ENCODE measurements at places on chromosomes 2 and 18.

- peak; percentile 88 for DNase-seq
Measured at GRCh38 chr2:38603402-38604290, 918 bp upstream of the HNRNPLL start.

GRCh38 chr2:177053716-177054115 lies 158.9 kb upstream of the HNRNPA3 start:
- DNase-seq, result no peak

- DNase-seq, result no peak
Measured at GRCh38 chr18:77635451-77635850, 385.8 kb downstream of the GALR1 start.

- DNase-seq, result no peak
Measured at GRCh38 chr2:191863988-191864387, 17.1 kb upstream of the CAVIN2 start.

DNA sequence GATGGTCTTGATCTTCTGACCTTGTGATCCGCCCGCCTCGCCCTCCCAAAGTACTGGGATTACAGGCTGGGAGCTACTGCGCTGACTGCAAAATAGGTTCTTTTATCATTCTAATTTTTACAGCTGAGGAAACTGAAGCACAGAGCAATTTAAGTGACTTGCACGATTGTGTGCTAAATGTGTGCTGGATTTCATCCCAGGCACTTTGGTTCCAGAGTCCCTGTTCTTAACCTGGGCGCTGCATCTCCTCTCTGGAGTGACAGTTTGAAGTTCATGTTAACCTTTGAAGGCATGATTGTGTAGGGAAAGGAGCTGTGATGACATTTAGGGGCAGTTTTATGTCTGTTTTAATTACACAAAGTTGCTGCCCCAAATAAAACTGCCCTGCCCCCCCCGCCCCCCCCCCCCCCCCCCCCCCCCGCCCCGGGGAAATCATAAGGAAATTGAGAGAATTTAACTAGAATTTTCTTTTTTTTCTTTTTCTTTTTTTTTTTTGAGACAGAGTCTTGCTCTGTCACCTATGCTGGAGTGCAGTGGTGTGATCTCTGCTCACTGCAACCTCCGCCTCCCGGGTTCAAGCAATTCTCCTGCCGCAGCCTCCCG lies 5.6 kb downstream of the ACSL3 start:
- peak; percentile 67 for DNase-seq

DNA sequence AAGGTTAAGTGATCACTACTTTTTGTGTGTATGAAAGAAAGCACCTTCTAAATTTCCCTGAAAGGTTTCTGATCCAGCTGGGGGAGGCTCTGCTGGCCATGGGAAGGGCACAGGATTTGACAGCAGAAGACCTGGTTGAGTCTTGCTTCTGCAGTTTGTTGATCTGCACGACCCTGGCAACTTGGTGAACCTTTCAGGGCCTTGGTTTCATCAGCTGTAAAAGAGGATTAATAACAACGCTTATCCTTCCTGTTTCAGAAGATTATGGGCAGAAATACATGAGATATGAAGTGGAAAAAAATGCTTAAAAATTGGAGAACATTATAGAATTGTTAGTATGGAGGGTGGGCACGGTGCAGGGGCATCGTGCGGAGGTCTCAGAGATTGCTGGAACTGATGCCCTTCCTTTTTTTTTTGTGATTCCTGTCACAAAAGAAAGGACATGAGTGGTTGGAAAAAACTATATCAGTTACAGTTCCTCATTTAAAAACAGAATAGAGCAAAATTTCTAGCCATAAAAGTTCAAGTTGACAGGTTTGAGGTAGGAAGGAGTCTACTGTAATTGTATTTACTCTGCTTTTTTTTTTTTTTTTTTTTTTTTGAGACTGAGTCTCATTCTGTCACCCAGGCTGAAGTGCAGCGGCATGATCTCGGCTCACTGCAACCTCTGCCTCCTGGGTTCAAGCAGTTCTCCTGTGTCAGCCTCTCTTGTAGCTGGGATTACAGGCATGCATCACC lies 47.4 kb downstream of the MFSD6 start:
- DNase-seq, result no peak

DNA sequence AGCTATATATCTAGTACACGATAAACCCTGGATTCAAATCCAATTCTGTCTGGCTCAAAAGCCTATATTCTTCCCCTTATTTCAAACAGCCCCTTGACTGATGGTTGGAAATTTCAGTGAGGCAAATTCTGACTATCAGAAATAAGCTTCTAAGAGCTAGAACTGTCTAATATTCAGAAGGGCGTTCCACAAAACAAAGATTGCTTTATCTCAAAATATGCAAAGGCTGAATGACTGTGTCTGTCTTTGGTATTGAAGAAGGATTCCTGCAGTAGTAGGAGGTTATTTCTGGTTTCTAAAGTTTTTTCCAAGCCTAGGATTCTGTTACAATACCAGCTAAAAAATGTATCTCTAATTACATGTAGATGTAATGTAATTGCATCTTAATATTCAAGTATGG lies 31.1 kb downstream of the DRC1 start:
- DNase-seq, result no peak

- DNase-seq, result no peak
Measured at GRCh38 chr2:36562973-36563532, 34.9 kb downstream of the FEZ2 start.

DNA sequence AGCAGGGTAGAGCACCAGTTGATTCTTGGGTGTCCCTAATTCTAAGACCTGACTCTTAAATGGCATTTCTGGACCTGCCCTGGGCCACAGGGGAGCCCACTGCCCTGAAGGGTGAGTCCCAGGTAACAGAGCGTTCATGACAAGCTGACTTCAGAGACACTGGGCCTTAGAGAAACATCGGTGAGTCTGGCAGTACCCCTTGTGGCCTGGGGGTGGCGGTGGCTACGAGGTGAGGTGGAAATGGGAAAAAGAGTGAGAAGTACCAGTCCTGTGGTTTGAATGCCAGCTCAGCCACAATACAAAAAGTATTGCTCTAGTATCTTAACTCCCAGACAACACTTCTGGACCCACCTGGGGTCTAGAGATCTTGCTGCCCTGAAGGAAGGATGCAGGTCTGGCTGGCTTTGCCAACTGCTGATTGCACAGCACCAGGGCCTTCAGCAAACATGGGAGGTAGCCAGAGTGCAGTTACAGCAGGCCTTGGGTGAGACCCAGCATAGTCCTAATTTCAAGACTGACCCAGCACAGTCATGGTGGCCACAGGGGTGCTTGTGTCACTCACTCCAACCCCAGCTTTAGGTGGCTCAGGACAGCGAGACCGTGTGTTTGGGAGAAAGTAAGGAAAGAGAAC lies 44.5 kb downstream of the USP34 start:
- peak; percentile 76 for DNase-seq

GRCh38 chr2:113138428-113139322 lies 11.3 kb downstream of the IL1RN start:
- peak; percentile 71 for DNase-seq

GRCh38 chr2:112866128-112866835 lies 29.7 kb upstream of the IL1B start:
- no peak for DNase-seq

DNA sequence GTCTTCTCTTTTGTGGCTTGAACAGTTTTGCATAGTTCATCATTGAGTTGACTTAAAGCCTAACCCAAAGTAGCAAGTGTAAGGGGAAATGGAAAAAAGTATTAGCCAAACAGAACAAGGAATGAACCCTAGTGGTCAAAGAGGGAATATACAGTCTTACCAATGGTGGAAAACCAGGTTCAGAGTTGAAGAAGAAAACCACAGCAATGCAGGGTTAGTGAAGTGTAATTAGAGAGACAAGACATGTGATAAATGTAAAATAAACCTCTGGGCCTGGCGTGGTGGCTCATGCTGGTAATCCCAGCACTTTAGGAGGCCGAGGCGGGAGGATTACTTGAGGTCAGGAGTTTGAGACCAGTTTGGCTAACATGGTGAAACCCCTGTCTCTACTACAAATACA lies 2.4 kb downstream of the TTN start:
- peak; percentile 49 for DNase-seq

- no peak for DNase-seq
Measured at GRCh38 chr2:26850000-26850431, 2.1 kb downstream of the DPYSL5 start.

DNA sequence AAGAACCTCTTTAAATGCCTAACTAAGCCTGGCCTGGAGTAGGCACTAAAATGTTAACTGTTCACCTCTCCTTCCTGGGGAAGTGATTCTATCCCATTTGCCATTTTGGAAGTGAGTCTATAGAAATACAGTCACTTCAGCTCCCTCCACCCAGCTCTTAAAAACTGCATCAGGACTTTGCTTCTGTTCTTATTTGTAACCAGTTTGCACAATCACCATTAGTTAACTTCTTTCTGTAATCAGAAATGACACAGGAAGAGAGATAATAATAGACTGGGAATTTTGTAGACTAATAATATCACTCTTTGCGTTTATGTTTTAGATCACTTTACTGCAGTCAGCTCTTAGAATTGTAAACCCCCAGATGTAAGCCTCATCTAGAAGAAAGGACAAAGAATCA lies 16.0 kb upstream of the MARCO start:
- no peak for DNase-seq

- DNase-seq, result no peak
Measured at GRCh38 chr2:8597559-8598225, 84.2 kb upstream of the ID2 start.

- DNase-seq, result no peak
Measured at GRCh38 chr18:32380559-32380958, 90.1 kb downstream of the GAREM1 start.

- no peak for DNase-seq
Measured at GRCh38 chr2:236820763-236821344, 251.2 kb downstream of the ACKR3 start.

- DNase-seq, result no peak
Measured at GRCh38 chr2:177778472-177778871, 294.1 kb downstream of the PDE11A start.

GRCh38 chr2:28683100-28683706 lies 68.4 kb upstream of the PPP1CB start:
- no peak for DNase-seq

DNA sequence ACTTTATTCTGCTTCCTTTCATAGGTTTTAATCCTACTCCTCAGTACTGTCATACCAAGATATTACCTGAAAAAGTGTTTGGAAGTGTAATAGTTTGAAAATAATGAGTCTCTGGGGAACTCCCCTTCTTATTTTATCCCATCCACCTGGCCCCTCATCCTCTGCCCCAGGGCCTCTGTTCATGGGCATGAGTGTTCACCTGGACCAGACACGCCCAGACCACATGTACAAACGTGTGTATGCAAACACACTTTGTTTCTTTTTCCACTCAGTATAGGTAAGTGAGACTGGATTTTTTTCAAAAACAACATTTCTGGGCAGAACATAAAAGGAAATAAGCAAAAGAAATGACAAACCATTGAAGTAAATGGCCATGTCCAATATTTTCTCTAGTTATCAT lies 62.1 kb upstream of the THSD7B start:
- DNase-seq, result no peak

- DNase-seq, result no peak
Measured at GRCh38 chr2:201024518-201024917, 47.0 kb downstream of the HYCC2 start.

- no peak for DNase-seq
Measured at GRCh38 chr2:3189076-3189591, 188.5 kb downstream of the EIPR1 start.

GRCh38 chr18:46220116-46220515 lies 115.9 kb downstream of the HAUS1 start:
- no peak for DNase-seq

DNA sequence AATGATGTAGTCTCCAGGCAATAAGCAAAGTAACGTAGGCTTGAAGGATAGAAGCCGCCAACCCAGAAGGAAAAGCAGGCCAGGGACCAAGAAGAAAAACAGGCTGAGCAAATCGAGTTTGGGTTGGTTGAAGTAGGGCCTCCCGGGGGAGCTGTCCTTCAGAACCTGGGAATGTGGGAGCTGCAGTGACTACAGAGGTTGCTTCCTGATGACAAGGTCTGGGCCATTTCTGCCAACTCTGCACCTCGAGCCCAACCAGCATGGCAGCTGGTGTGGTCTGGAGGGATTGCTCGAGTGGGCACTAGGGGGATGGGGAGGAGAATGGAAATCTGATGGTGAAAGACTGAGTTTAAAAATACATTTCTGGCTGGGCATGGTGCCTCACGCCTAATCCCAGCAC lies 14.1 kb downstream of the ACMSD start:
- DNase-seq, result no peak

- no peak for DNase-seq
Measured at GRCh38 chr2:144630459-144631215, 110.7 kb upstream of the ZEB2 start.

DNA sequence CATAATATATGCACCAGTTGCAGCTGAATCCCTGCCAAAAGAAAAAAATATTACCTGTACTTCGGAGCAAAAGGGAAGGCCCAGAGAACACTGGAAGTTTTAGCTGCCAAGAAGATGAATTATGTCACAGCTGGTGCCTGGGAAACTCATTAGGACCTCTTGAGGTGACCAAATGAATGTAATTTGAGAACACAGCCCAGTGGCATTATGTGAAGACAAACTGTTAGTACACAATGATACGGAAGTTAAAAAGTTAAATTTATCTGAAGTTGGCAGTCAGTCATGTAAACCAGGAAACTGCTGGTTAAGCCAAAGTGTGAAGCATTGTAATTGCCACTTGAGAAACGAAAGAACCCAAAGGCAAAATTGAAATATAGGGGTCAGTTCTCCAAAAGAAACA lies 80.7 kb downstream of the EML4 start:
- DNase-seq, result no peak

- no peak for DNase-seq
Measured at GRCh38 chr18:72922895-72923294, 55.1 kb upstream of the NETO1 start.

DNA sequence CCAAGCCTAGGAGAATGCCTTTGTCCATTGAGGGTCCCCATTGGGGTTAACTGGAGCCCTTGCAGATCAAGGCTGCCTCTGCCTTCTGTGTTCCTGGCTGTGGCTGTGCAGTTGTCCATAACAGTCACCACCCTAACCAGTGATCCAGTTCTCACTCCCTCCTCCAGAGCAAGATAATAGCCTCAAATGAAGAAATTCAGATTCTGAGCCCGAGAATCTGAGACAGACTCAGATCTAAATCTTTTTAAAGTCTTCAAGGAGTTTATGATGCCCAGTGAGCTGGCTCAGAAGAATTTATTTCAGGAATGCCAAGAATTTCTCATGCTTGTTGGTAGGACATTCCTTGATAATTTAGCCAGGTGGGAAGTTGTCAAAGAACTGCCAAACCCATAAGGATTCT lies 44.3 kb upstream of the RAB6C start:
- no peak for DNase-seq

DNA sequence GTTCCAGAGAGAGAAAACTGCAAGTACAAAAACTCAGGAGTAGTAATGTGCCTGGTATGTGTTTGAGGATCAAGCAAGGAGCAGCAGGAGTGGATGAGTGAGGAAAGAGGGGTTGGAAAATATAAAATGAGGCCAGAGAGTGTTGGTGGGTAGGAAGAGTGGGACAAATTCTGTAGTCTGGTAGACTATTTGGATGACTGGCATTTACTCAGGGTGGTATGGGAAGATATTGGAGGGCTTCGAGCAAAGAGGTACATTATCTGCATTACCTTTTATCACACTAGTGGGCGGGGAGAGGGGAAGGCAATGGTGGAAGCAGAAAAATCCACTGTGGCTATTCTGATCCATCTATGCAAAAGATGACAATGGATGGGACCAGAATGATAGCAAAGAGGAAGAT lies 381.7 kb upstream of the VWC2L start:
- no peak for DNase-seq

- DNase-seq, result no peak
Measured at GRCh38 chr2:197850882-197851450, 46.6 kb downstream of the PLCL1 start.

GRCh38 chr18:35811896-35812295 lies 160.6 kb upstream of the RMP24 start:
- DNase-seq, result no peak
